ENCODE measurements at places on chromosomes 1 and 21.

DNA sequence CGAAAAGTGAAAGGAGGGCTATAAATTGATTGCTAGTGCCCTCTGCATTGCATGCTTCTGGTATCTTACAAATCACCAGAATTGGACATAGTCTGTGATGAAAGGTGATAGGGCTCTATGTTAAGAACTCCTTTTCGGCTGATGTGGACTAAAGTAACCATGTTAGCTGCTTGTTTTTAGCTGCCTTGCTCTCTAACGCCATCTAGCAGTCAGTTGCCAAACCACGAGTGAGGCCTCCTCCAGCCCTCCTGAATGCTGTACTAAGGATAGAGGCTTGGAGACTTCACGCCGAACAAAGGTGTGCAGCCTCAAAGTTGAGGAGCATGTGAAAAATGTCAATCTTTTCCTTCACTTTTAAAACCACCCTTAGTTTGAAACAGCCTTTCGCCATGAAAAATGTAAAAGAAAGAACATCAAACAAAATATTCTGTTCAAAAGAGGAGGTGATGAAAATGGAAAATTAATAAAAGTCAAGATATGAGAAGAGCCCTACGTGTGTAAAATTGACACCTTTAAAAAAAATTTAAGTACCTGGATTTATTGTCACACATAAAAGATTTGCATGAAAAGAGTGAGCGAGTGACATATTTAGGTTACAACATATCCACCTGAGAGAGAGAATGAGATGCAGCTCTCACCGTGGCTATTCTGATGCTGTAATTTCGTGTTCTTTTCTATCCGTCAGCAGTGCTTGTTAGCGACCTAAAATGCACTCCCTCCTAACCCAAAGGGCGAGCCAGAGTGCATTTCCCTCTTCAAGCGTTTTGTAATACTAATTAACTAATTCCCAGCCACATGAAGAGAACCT is 8.1 kb downstream of the LRRC53 start:
- DNase-seq, result peak; percentile 73

DNA sequence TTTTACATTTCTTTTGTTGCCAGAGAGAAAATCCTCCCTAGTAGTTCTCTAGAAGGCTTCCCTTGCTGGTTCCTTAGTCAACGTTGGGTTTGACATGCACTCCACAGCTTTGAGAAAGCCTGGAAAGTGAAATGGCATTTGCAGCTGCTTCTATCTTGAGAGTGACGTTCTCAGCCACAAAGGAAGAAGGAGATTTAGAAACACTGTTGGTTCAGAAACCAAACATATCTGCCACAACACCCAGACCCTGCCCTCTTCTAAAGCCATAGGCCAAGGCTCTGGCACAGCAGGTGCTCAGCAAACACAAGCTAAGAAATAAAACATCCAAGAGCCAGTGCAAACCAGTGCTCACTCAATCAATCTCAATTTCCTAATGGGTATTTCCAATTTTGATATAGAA is 121.4 kb downstream of the CCDC185 start:
- no peak for DNase-seq

GRCh38 chr1:49333906-49334305 is 557.2 kb upstream of the BEND5 start:
- DNase-seq, result no peak

DNA sequence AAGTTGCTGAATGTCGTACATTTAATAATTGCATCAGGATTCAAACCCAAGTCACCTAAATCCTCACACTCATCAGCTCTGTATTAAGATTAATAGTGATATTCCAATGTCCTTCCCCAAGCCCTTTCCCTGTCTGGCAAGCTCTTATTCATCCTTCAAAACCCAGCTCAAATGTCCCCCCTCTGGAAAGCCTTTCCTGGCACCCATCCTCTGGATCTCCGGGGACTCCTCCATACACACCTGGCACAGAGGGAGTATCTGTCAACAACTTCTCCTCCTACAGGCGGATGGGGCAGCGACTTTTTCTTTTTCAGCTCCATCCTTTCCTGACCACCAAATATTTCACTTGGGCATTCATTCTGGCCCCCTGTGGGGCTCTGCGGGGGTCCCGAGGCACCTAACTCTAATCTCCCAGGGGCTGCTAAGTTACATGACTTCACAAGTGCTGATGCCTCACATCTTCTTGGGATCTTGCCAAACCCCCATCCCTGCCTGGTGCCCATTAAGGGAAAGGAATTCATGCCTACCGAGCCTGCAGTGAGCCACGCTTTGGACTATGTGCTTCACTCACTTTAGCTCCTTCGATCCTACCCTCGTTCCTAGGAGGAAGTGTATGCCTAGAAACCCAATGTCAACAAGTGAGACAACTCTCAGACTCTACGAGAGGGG is 15.2 kb downstream of the TINAGL1 start:
- DNase-seq, result no peak

- DNase-seq, result no peak
These were observed 262.6 kb upstream of the PLXNA2 start for GRCh38 chr1:208506812-208507211.

DNA sequence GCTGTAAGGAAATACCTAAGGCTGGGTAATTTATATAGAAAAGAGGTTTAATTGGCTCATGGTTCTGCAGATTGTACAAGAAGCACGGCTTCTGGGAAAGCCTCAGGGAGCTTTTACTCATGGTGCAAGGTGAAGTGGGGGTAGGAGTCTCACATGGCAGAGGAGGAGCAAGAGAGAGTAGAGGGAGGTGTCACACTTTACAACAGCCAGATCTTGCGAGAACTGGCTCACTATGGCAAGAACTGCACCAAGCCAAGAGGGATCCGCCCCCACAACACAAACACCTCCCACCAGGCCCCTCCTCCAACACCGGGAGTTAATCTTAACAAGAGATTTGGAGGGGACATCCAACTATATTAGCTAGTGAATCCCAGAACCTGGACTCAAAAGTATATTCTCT is 135.4 kb upstream of the SOD1 start:
- DNase-seq, result no peak

- DNase-seq, result no peak
These were observed 21.3 kb upstream of the CCDC190 start for GRCh38 chr1:162882248-162882674.

- no peak for DNase-seq
These were observed 17.4 kb downstream of the MRPL39 start for GRCh38 chr21:25589887-25590286.

- peak; percentile 7 for DNase-seq
These were observed 63.9 kb downstream of the KCNK2 start for GRCh38 chr1:215146240-215146975.
